Activated CD4-positive, alpha-beta T cell treated with anti-CD3 and anti-CD28 coated beads, Interleukin-2, Interleukin-4, amounts not matched to agents 100 ng/mL and 50 ng/mL, durations not matched to agents 16 hours and 8 hours (primary cell): ENCODE measurements at places on chromosomes 5 and 9.

DNA sequence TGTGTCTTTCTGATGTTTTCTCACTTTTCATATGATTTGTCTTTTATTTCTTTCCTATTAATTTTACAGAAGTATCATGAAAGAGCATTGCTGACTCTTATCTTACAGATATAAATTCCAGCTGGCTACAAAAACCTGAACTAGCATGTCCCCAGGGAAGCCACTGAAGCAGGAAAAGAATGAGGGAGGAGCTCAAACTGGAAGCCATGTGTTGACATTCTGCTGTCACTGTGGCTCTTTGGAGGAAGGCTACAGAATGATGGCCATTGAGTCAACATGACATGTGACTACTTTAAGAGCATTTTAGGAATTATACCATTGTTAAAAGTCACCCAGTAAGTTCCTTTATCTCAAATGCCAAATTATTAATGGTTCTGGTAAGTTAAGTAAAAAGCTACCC, 638.3 kb upstream of the DMAC1 start:
- DNase-seq, result no peak

- no peak for DNase-seq
These were observed 176.6 kb upstream of the MSX2 start for GRCh38 chr5:174547814-174548213.

GRCh38 chr5:61332358-61332749, 296 bp downstream of the ZSWIM6 start:
- peak; percentile 12 for DNase-seq

DNA sequence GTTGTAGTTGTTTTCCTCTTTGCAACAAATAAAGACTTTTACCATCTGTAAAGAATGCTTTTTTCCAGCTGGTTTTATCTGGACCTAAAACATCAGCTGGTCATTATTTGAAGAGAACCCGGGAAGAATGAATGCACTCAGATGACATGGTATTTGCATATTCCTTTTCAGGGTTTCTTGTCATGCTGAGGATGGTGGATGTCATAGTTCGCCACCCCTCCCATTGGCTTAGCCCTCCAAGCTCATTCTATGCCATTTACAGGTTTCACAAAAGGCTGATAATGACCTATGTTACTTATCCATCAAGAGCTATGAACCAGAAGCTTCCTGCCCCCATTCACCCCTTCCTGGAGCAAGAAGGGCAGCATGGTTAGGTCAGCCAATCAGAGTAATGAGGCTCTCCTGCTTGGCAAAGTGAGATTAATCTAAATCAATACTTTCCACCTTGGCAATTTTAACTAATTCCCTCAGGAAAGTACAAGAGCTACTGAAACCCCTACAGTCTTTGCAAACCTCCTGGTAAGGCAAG, 440.5 kb upstream of the TLE4 start:
- no peak for DNase-seq

- DNase-seq, result peak; percentile 20
These were observed 144.6 kb upstream of the OTULINL start for GRCh38 chr5:14436801-14437542.

DNA sequence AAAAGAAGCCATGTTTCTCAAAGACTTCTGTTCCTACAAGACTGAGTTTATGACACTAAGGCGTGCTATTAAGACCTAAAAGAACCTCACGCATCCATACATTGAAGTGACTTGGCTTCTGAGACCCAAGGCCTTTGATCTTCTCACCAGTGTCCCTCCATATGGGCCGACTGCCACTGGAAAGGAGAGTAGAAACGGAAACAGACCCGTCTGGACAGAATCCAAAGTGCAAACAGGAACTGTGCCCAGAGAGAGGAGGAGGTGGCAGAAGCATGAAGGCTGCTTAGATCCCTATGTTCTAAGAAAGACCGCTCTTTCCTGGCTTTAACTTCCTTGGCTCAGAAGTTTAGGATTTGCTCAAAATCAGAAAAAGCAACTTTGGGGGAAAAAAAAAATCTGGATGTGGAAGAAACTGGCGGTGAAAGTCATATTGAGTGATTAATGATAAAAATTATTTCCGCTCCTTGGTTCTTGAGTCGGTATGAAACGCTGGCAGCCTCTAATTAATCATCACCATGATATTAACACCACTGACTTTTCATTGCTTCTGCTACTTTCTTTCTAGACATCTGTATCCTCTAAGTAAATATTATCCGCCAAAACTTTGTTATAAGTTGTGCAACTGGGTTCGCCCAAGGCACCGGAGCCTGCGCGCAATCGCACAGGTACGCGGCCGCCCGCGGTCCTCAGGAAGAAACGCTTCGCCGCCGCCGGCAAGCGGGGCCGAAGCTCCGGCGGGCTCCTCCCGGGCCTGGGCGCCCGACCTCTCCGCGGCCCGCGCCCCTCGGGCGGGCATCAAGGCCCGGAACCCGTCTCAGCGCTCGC, 726 bp downstream of the DAP start:
- DNase-seq, result peak; percentile 20

- DNase-seq, result peak; percentile 39
These were observed 1.1 kb upstream of the TENT4A start for GRCh38 chr5:6712142-6712576.

- no peak for DNase-seq
These were observed 82.4 kb downstream of the BOD1 start for GRCh38 chr5:173534031-173534430.

- no peak for DNase-seq
These were observed 406.2 kb upstream of the BRINP1 start for GRCh38 chr9:119775410-119775809.

GRCh38 chr5:133225671-133226152, 173.9 kb downstream of the HSPA4 start:
- DNase-seq, result no peak

DNA sequence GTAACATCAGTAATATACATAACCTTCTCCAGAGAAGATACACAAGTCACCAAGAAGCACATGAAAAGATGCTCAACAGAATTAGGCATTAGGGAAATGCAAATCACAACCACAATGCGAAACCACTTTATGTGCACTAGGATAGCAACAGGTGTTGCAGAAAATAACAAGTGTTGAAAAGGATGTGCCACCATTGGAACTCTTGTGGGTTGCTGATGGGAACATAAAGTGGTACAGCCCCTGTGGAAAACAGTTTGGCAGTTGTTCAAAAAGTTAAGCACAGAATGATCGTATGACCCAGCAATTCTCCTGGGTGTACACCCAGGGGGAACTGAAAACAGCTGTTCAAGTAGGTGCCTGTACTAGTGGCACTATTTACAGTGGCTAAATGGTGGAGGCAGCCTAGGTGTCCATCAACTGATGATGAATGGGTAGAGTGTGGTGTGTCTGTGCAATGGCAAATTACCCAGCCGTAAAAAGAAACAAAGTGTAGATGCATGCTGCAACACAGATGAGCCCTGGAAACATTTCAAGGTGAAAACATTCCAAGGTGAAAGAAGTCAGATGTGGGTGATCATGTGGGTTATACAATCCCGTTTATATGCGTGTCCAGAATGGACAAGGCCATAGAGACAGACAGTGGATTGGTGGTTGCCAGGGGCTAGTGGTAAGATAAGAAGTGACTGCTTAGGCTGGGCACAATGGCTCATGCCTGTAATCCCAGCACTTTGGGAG, 27.2 kb downstream of the CCDC69 start:
- no peak for DNase-seq

- DNase-seq, result no peak
These were observed 17.3 kb upstream of the MSX2 start for GRCh38 chr5:174706997-174707572.

DNA sequence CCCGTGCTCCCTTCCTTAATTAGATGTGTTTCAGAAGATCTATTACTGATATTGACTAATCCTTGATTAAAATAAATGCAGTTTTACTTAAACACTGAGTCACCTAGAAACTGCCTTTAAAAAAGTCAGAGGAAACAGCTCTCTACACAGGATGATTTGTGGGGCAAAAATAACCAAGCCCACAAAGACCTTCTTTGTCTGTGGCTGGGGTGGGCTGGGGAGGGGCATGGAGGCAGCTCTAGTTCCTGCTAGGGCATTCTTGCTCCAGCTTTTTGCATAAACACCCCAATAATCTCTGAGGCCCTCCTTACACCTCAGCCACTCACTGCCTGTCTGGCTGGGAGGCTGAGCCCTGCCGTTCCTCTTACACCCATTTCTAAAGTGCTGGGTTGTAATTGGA, 227.6 kb upstream of the DAP start:
- DNase-seq, result no peak

DNA sequence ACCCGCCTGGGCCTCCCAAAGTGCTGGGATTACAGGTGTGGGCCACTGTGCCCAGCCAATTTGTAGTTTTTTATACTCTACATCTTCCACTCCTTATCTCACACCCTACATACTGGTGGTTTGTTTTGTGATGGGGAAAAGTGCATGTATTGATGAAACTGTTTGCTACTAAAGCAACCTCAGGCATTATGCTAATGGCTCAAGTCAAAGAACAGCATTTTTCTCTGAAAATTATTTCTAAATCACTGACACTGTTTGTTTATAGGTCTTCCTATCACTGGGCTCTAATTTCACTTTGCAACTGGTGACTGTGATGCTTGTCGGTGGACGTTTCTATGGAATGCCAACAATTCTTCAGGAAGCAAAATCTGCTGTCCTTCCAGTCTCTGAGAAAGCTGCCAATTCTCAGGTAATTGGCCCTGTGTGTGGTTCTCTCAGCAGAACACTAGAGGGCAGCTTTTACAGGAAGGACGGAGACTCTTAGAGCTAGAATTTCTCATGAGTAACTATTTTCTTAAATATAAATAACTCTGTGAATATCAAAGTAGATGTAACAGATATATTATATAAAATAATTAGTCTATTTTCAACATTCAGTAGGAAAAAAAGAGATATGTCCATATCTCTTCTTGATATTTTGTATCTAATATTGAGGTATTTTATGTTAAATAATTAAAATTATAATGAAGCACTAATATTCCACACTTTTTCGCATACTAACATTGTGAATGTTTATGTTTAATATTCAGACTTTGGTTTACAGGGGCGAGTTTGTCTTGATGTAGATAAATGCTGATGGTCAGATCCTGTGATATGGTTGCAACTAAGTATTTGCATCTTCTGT, 244.1 kb downstream of the ADGRV1 start:
- peak; percentile 16 for DNase-seq

GRCh38 chr5:7501061-7501460, 105.1 kb downstream of the ADCY2 start:
- no peak for DNase-seq

DNA sequence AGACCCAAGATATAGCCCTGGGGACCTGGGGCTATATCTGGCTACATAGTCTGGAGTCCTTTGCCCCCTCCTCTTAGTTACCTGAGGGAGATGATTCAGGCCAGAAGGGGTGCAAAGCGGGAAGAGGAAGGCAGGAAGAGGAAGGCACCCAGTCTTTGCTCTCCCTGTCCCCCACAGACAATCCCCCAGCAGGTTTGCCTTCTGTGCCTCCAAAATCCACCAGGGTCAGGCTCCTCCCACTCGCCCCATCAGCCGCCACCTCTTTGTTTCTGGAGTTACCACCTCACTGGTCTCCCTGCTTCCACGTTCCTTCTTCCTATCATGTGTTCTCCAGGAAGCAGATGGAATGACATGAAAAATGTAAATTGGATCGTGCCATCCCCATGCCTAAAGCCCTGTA, 31.2 kb upstream of the FABP6 start:
- DNase-seq, result no peak

DNA sequence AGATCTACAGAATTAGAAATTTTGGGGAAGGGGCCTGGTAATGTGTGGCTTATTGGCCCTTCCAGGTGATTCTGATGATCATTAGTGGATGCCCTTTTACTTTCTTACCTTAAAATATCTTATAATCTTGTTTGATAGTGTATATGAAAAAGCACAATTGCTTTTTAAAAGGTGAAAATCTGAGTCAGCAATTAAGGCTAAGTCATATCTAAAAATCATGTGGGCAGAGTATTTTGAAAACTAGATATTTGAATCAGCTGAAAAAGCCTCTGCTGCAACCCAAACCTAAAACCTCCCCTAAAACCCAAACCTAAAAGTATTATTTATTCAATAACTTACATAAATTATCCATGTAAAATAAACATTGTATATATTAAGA, 359.8 kb downstream of the PDE4D start:
- no peak for DNase-seq

- no peak for DNase-seq
These were observed 30.1 kb downstream of the GALNT10 start for GRCh38 chr5:154220625-154221024.

DNA sequence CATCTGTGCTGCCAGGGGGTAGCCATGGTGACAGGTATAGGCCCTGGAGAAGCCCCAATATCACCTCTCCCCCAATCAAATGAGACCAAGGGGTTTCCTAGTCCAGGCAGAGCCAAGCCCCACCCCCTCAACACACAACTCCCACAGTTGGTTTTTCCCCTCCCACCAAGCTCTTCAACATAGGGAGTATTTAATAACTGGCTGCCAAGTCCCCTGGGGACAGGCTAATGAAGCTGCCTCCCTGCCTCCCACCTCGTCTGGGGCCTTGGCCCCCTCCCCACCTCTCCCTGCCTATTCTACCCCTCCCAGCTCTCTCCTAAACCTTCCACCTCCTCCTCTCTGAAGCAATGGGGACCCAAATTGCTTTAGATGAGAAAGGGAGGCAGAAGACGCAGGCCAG, 23.4 kb downstream of the CPLX2 start:
- no peak for DNase-seq

DNA sequence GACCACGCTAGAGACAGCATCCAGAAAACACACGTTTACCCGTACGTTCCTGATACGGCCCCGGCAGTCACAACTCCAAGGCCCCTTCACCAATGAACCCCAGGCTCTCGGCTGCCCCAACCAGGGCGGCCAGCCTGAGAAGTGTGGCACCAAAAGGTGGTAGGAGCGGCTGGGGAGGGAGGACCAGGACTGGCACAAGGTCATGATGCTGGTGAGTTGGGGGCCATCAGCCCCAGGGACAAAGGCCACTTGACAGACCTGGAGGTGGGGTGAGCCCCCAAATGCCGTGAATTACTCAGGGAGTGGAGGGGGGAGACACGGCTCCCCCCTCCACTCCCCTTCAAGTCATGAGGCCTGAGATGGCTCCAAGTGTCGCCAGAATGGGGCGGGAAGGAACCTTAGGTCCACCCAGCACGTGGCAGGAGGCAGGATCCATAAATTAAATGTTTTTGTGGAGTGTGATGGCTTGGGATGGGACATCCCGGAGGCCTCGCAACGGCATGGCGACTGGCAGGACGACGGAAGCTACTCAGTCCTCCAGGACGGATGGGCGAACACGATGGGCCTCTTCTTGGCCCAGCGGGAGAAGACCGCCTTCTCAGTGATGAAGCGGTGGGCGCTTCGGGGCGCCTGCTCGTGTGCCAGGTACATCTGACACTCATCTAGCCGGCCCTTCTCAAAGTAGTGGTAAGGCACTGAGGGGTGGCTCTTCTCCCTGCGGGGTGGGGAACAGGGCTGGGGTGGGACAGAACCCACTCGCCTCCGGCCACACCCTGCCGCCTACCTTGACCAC, 8.7 kb upstream of the ST6GALNAC6 start:
- DNase-seq, result no peak

DNA sequence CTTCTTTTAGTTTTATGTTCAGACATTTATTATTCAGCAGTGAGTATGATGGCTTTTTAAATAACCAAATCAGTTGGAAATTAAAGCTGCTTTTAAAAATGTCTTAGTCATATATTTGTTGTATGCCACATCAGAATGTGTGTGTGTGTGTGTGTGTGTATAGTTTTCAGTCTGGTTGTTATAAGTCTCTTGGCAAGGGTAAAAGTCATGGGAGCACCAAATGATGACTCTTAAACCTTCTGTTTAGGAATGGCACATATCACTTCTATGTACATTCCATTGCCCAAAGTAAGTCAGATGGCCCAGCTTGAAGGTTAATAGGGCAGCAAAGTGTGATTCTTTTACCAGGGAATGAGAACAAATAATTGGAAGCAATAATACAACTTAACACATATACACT, 135.9 kb downstream of the RNF180 start:
- DNase-seq, result no peak

- no peak for DNase-seq
These were observed 92.8 kb downstream of the CAVIN4 start for GRCh38 chr9:100670719-100671118.

- no peak for DNase-seq
These were observed 1110.1 kb upstream of the CDH10 start for GRCh38 chr5:25754895-25755294.
